ENCODE measurements at places on chromosomes 13 and 19.

DNA sequence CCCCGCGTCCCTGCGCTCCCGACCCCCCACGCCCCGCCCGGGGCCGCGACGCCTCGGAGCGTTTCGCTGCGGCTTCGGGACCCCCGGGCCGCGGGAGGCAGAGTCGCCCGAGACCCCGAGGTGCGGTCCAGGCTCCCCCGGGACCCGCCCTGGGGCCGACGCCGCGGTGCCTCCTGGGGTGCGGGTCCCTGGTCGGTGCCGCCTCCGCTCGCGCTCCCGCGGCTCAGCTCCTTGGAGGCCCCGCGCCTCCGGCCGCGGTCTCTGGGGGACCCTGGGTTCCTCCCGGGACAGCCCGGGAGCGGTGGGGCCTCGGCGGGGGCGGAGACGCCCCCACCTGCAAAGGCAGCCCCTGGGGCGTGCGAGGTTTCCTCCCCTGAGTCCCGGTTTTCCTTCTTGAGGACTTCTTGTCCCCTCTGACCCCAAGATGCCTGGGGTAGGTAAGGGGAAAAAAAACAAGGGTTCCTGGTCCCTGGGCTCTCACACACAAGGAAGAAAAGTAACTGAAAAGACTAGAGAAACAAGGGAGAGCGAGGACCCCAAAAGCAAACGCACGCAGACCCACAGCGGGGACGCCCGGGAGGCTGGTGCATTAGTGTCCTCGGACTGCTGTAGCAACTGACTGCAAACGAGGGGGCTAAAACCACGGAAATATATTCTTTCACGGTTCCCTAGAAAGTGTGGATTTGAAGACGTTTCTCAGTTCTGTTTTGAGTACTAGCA is 740 bp downstream of the ZNF555 start:
- DNase-seq, result no peak

GRCh38 chr13:33392794-33393405 is 107.3 kb upstream of the STARD13 start:
- DNase-seq, result no peak

- no peak for DNase-seq
These were observed 841 bp upstream of the ZC3H13 start for GRCh38 chr13:46053162-46054012.

- no peak for DNase-seq
These were observed 208.9 kb upstream of the SOX1 start for GRCh38 chr13:111857846-111858560.

GRCh38 chr19:12872941-12873890 is 8.0 kb downstream of the DNASE2 start:
- DNase-seq, result peak; percentile 15

GRCh38 chr13:101465877-101466276 is 13.4 kb downstream of the ITGBL1 start:
- no peak for DNase-seq

- no peak for DNase-seq
These were observed 1.2 kb downstream of the ZFP36 start for GRCh38 chr19:39407660-39408391.

- DNase-seq, result no peak
These were observed 7.1 kb downstream of the ZC3H13 start for GRCh38 chr13:46045424-46045823.

DNA sequence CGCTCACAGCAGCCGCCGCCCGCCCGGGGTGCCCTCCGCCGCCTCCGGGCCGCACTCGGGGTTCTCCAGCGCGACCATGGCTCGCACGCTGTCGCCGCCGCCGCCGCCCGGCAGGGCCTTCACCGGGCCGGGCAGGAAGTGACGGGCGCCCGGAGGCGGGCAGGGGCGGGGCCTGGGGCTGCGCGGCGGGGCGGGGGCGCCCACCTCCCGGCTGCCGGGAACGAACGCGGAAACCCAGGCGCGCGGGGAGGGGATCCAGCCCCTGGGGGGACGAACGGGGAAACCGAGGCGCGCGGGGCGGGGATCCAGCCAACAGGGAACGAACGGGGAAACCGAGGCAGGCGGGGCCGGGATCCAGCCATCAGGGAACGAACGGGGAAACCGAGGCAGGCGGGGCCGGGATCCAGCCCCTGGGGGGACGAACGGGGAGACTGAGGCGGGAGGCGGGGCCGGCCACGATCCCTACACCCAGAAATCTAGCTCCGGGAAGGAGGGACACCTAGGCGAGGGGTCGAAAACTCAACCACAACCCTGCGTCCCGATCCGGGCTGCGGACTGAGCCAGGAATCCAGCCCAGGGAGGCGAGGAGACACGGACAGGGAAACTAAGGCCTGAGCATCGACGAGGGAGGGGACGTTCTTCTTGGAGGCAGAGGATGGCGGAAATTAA is at the start of gene R3HDM4:
R3HDM4 (minus strand) TSS at position 140 of the 669 bp plus-strand sequence; CDS start at position 78, 62 bp downstream.
- peak; percentile 86 for DNase-seq

- no peak for DNase-seq
These were observed 4.9 kb downstream of the CCDC122 start for GRCh38 chr13:43874504-43875092.

DNA sequence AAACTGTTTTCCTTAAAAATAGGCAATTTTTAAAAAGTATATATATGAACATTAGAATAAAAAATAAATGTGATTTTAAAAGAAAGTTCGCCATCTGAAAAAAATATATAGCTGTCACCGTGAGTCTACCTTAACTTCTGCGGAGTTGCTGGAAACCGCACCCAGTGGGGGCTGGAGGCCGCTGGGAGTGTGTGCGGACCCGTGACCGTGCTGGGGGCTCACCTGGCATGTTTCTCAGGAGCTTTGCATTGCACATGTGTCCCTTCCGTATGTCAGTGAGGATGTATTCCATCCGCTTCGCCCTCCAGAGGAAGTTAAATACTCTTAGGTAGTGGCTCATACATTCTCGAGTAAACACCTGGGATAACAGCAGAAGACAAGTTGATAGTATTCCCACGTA is 71.7 kb downstream of the TUBGCP3 start:
- DNase-seq, result no peak

- DNase-seq, result no peak
These were observed 8.9 kb downstream of the PIP5K1C start for GRCh38 chr19:3691372-3691716.

DNA sequence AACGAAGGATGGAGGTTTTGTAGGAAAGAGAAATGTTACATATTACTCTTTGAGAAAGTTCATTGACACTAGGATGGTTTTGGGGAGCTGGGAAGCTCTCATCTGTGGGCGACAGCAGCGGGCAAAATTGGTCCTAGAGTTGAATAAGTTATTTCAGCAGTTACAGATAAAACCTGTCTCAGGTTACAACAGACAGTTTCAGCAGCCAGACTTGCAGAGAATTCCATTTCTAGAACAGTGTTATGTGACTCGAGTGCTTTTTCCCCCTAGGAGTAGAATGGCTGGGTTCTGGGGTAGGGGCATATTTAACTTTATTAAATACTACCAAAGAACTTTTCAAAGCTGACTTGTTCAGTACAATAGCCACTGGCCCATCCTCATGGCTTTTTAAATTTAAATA is 46.7 kb upstream of the UBL3 start:
- DNase-seq, result no peak

DNA sequence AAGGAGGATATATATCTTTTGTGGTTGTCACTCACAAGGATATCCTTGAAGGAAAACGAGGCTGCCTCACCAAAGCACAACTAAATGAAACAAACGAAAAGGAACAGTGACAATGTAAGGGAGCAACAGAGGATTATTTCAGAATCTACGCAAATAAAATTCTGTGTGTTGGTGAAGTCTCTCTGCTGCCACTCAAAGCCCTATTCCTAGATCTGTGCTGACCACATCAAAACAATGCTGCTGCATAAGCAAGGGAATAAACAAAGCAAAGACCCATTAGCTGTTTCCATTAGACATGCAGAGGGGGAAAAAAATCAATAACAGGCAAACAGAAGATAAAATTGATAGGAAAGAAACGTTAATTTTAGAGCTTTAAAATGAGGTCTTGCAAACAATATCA is 204.4 kb downstream of the MZT1 start:
- DNase-seq, result no peak

DNA sequence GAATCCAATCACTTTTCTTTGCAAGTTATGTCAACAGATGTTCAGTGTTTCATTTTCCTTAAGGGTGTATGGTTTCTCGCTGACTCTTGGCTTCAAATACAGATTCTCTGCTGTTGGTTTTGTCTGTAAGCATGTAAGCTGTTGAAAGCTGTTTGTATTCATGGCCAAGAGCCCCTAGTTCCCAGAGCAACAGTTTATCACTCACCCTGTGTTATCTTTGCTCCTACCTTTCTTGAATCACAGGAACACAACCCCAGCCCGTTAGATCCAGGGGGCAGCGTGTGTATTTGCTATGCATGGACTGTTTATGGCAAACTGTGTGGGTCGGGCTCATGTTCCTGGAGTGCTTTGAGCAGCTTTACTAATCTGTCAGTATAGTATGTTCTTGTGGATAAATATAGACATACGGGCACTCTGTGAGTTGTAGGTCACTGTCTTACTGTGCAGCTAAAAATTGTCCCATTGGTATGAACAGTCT is 28.9 kb downstream of the FRY start:
- DNase-seq, result no peak

GRCh38 chr19:36488118-36488845 is 1.1 kb downstream of the ZNF566 start:
- no peak for DNase-seq

GRCh38 chr13:33582121-33582520 is 235.8 kb upstream of the RFC3 start:
- no peak for DNase-seq

GRCh38 chr13:114259974-114260373 is 21.4 kb upstream of the UPF3A start:
- no peak for DNase-seq

- DNase-seq, result no peak
These were observed 26.9 kb upstream of the RNF17 start for GRCh38 chr13:24737042-24737441.

DNA sequence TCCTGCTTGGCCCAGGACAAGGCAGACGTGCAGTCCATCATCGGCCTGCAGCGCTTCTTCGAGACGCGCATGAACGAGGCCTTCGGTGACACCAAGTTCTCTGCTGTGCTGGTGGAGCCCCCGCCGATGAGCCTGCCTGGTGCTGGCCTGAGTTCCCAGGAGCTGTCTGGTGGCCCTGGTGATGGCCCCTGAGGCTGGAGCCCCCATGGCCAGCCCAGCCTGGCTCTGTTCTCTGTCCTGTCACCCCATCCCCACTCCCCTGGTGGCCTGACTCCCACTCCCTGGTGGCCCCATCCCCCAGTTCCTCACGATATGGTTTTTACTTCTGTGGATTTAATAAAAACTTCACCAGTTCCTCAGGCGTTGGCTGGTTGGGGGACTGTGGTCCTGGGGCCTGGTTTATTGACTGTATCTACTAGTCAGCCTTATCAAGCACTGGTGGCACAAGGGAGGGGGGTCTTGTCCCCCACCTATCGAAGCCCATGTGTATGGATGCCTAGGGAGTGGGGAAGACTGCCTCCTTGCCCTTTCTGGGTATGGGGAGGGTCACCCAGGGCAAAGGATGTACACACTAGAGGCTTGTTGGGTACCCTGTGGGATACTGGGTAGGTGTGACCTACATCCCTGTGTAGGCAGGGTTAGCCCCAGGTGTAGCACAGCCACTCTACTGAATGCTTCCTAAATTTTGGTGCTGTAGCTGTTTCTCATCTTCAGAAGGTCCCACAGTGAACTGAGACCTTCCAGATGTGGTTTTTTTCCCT is 4.4 kb downstream of the CHMP2A start:
- DNase-seq, result no peak

DNA sequence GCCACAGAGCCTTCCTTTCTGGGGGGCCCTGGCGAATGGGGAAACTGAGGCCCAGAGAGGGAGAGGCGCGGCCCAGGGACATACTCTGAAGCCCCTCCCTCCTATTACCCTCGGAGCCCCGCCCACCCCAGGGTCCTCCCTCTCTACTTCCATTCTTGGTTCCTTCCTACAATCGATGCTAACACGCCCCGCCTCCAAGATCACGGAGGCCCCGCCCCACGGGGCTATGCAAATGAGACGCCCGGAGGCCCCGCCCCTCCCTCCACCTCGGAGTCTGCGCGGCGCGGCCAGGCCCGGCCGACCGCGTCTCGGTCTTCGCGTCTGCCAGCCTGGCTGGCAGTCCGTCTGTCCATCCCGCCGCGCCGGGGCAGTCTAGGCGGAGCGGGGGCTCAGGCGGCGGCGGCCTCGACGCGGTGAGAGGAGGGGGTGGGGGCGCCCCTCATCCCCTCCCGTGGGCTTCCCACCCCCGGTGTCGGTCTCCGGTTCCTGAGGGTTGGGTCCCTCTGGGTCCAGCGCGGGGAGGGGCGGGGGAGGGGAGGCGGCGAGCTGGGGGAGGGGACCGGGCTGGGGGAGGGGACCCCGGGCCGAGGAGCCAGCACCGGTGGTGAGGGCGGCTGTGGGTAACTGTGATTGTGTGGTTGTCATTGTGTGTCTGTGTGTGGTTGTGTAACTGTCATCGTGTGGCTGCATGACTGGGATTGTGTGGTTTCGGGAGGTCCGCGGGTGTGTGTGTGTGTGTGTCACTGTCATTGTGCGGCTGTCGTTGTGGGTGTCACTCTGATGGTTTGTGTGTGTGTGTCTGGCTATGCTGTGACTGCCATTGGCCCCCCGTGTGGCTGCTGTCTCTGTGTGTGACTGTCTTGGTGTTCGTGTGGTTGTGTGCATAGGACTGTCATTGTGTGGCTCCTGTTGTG is at the start of gene PLPPR2:
PLPPR2 (plus strand) TSS at position 273 of the 914 bp plus-strand sequence. CDS start 2,242 bp downstream, outside the sequence.
- peak; percentile 79 for DNase-seq

- no peak for DNase-seq
These were observed 457.3 kb downstream of the EFNB2 start for GRCh38 chr13:106078191-106078590.

DNA sequence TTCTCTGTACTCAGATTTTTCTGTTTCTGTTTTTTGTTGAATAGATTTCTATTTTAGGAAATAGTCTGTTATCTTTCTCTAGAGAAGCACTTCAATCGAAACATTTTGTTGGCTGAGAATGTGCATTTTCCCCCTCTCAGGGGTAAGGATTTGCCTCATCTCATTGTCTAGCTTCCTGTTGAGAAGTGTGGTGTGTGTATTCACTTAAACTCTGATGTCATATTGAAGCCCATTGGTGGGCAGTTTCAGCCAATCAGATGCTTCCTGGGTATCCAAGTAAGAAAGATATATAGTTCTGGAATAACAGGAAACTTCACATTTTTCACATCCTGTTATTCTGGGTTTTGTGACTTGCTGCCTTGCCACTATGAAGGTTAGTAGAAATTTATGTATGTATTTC is 87.6 kb downstream of the ARHGEF7 start:
- no peak for DNase-seq

- DNase-seq, result no peak
These were observed 2.2 kb upstream of the CERS1 start for GRCh38 chr19:18898081-18898606.
